T-cell (primary cell): ENCODE measurements at places on chromosomes 7 and 10.

DNA sequence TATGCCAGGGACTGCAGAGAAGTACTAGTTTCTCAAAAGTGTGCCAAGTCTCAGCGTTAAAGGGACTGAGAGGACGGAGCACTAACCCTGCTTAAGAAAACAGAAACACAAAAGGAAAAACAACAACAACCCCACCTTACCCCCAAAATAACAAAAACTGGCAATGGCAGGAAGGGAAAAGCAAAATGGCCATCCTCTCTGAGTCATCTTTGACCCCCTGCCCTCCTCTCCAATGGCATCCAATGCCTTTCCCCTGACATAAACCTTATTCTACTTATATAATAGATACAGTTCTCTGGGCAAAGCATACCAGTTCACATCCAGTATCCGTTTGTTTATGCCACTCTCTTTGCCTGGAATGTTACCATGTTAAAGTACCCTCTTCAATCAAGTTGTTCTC lies 1.6 kb downstream of the POLR1F start:
- no peak overlapping the region for H3K27ac ChIP-seq
- no peaks in the 10 kb centered on the region for H3K27me3 ChIP-seq
- peaks cover 17% of the 10 kb centered on the region for H3K4me1 ChIP-seq
- peaks cover 7% of the 10 kb centered on the region for H3K36me3 ChIP-seq
- DNase-seq: no peak

- no peaks in the 10 kb centered on the region for H3K27me3 ChIP-seq
- no peak for DNase-seq
- H3K4me3 ChIP-seq: no peak overlapping the region
- H3K36me3 ChIP-seq: peaks cover 76% of the 10 kb centered on the region
- no peak overlapping the region for H3K27ac ChIP-seq
- H3K4me1 ChIP-seq: peaks cover 63% of the 10 kb centered on the region
These were observed 4.6 kb downstream of the POLM start for GRCh38 chr7:44077681-44078091.

- peaks cover 11% of the 10 kb centered on the region for H3K36me3 ChIP-seq
- no peaks in the 10 kb centered on the region for H3K27me3 ChIP-seq
- DNase-seq: no peak
- H3K4me3 ChIP-seq: no peak overlapping the region
- no peak overlapping the region for H3K27ac ChIP-seq
- H3K4me1 ChIP-seq: no peaks in the 10 kb centered on the region
These were observed 109.5 kb upstream of the GATA3 start for GRCh38 chr10:7945034-7945433.

DNA sequence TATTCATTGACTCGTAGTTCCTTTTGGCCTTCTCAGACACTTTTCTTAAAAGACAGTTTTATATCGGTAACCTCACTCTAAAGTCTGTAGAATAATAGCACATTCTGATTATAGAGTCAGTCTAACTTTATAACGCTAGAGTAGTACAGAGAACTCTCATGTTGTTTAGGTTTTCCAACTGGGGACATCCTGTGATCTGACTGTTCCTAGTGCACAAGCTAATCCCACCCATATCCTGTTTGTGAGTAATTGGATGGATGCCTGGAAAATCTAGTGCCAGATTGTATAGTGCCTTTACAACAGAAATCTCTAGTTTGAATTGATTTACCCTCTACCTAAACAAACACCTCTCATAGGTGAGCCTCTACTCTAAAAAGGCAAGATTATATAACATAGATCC lies 107.4 kb downstream of the ZEB1 start:
- no peak overlapping the region for H3K4me3 ChIP-seq
- H3K36me3 ChIP-seq: no peaks in the 10 kb centered on the region
- DNase-seq: no peak

DNA sequence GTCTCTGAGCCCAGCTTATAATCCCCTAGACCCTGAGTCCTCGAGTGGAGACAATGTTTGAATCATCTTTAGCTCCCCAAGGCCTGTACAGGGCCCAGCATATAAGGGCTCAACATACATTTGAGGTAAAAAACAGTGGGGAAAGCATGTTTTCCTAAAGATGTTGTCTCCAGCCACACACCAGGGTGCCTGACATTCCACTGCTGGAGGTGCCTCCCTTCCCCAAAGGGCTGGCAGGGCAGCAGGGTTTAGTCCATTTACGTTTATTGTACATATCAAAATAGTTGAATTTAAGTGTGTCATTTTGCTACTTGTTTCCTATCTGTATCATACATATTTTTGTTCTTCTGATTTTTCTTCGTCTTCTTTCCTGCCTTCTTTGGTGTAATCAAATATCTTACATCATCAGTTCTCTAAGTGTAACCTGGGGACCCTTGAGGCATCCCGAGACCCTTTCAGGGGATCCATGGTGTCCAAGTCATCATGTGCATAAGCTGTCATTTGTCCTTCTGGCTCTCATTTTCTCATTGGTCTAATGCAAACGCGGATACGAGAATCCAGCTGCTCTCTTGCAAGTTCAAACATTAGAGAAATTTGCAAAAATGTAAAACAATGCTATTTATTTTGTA lies 101.6 kb downstream of the PDGFA start:
- H3K27ac ChIP-seq: no peak overlapping the region
- DNase-seq: no peak
- no peak overlapping the region for H3K4me3 ChIP-seq
- no peaks in the 10 kb centered on the region for H3K36me3 ChIP-seq
- H3K27me3 ChIP-seq: peaks cover 12% of the 10 kb centered on the region
- no peaks in the 10 kb centered on the region for H3K4me1 ChIP-seq

DNA sequence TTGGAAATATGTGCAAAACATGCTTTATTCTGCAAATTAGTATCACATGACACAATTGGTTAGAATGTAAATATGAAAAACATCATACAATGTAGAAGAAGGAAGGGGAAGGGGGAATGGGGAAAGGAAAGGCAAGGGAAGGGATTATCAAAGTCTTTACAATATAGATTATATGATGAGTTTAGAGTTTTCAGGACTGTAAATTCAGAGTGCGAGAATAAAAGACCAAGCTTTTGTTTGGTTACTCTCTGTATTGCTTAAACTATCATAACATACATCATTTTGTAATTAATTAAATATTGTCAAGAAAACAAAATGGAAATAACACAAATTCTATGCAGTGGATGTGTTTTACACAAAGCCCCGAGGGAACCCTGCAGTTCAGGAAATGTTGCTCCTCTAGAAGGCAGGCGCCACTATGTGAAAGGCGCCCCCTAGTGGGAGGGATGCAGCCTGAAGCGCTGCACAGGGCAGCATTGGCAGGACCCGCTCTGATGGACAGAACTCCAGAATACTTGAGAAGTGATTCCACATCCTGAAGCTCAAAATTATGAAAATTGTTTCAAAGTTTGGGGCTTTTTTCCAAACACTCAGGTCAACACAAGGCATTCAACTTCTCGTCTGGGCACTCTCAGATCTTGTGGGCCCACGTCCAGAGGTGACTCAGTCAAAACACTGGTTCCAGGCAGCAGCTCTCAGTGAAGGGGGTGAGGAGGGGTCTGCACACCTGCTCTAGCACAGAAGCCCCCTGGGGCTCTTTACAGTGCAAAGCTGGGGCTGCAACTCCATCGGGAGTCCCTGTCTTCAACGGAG lies 31.6 kb upstream of the TMEM254 start:
- H3K4me3 ChIP-seq: no peak overlapping the region
- no peaks in the 10 kb centered on the region for H3K27me3 ChIP-seq
- no peak overlapping the region for H3K27ac ChIP-seq
- H3K36me3 ChIP-seq: no peaks in the 10 kb centered on the region
- no peaks in the 10 kb centered on the region for H3K4me1 ChIP-seq
